ENCODE measurements at places on chromosomes 12 and 14.

- H3K27me3 ChIP-seq = no peaks in the 10 kb centered on the region
- no peak for DNase-seq
- no peak overlapping the region for H3K27ac ChIP-seq
- H3K4me3 ChIP-seq = no peak overlapping the region
- H3K4me1 ChIP-seq = no peaks in the 10 kb centered on the region
- no peaks in the 10 kb centered on the region for H3K36me3 ChIP-seq
Observed at GRCh38 chr14:67908052-67908754, 88.6 kb downstream of the RAD51B start.

DNA sequence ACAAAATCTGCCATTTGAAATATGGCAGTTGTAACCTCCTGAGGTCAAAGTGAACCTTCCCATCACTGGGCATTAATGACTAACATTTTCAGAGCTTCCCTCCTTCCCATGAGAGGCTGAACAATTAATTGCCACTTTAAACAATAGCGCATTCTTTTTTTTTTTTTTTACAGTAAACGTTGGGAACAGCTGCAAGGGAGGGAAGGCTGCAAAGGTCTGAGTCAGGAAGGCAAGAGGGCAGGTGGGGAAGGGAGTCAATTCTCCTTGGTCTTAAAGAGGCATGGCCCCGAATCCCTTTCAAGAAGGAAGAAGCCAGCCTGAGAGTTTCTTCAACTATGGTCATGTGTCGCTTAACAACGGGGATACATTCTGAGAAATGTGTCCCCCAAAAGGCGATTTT, 41.0 kb upstream of the PLEKHG3 start:
- H3K27me3 ChIP-seq = no peaks in the 10 kb centered on the region
- peak; percentile 46 for DNase-seq
- no peaks in the 10 kb centered on the region for H3K36me3 ChIP-seq
- no peak overlapping the region for H3K4me3 ChIP-seq
- H3K27ac ChIP-seq = no peak overlapping the region

- no peaks in the 10 kb centered on the region for H3K4me1 ChIP-seq
- no peaks in the 10 kb centered on the region for H3K27me3 ChIP-seq
- H3K36me3 ChIP-seq = peaks cover 5% of the 10 kb centered on the region
Observed at GRCh38 chr14:55388160-55388559, 23.5 kb downstream of the ATG14 start.

- H3K27ac ChIP-seq = peak overlapping the region; percentile 28
- no peaks in the 10 kb centered on the region for H3K36me3 ChIP-seq
- peak; percentile 51 for DNase-seq
- peaks cover 42% of the 10 kb centered on the region for H3K4me1 ChIP-seq
- no peak overlapping the region for H3K4me3 ChIP-seq
Observed at GRCh38 chr12:108689314-108690190, 41.8 kb downstream of the CORO1C start.

GRCh38 chr12:54010972-54011664, 2.3 kb downstream of the HOXC8 start:
- peak overlapping the region; percentile 26 for H3K27ac ChIP-seq
- peak overlapping the region; percentile 14 for H3K4me3 ChIP-seq
- peak; percentile 91 for DNase-seq
- no peaks in the 10 kb centered on the region for H3K36me3 ChIP-seq
- H3K27me3 ChIP-seq = peaks cover 4% of the 10 kb centered on the region
- peaks cover 4% of the 10 kb centered on the region for H3K4me1 ChIP-seq

GRCh38 chr12:65081496-65081895, 39.6 kb downstream of the WIF1 start:
- H3K27me3 ChIP-seq = no peaks in the 10 kb centered on the region
- no peak overlapping the region for H3K27ac ChIP-seq
- no peaks in the 10 kb centered on the region for H3K36me3 ChIP-seq
- no peak for DNase-seq

DNA sequence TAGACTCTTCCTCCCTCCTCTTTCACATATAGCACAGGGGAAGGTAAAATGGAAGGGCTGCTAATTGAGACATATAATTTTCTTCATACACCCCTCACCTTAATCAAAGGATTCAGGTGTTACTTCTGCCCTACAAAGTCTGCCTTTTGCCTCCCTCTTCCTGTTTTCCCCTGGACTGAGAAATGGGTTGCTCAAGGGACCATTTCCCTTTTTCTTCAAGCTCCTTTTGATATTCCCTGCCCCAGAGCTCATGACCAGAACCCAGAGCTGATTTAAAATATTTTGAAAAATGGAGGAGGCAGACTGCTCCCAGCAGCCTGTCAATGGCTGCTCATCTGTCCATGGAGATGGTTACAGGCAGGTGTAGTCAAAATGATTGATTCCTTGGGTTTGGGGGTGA, 6.3 kb upstream of the PIP4K2C start:
- DNase-seq = no peak
- no peaks in the 10 kb centered on the region for H3K36me3 ChIP-seq

DNA sequence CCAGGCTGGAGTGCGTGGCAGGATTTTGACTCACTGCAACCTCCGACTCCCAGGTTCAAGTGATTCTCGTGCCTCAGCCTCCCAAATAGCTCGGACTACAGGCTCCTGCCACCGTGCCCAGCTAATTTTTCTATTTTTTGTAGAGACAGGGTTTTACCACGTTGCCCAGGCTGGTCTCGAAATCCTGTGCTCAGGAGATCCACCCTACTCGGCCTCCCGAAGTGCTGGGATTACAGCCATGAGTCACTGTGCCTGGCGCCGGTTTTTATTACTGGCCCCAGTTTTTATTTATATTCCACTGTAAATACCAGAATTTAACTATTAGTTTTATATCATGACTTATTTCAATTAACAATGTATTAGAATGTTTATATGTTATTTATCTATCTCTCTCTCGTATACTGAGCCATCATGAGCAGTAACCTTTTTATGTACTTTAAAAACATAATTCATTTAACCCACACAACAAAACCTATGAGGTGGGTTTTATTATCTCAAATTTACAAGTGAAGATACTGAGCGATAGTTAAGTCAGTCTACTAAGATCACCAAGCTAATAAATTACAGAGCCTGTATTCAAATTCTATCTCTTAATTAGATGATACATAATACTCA, 47.8 kb downstream of the HECTD1 start:
- H3K4me3 ChIP-seq = no peak overlapping the region
- H3K4me1 ChIP-seq = no peaks in the 10 kb centered on the region
- no peak for DNase-seq
- H3K36me3 ChIP-seq = peaks cover 24% of the 10 kb centered on the region
- no peaks in the 10 kb centered on the region for H3K27me3 ChIP-seq

DNA sequence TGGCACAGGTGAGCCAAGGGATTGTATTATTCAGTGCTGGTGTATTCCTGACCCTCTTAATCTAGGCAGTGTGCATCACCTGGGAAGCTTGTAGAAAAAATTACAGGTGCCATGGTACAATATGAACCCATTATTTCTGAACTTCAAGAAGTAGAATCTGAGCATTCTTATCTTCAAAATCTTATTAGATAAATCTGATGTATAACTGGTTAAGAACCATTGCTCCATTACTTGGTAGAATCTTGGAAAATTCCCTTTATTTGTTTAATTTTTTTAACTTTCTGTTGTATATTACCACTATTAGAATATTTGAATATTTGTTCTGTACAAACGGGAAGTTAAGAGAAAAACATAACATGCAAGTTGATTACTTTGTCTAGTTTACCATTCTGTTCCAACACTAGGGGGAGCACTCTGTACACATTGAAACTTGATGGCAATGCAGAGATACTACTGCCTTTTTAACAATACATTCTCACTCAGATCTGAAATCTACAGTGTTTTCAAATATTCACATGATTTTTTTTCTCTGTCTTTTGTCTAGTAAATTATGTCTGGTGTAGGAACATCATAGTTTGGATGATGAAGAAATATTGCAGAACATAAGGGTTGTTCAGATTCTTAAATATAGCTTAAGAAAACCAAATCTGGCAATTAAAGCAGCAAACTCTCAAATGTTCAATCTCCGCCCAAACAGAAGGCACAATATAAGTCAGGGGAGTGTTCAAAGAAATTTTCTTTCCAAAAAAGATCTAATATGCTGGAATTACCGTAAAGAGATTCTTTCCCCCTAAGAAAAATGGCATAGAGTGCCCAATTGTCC, 196.6 kb downstream of the PCNX1 start:
- peaks cover 10% of the 10 kb centered on the region for H3K36me3 ChIP-seq
- H3K27me3 ChIP-seq = no peaks in the 10 kb centered on the region
- H3K27ac ChIP-seq = no peak overlapping the region
- no peaks in the 10 kb centered on the region for H3K4me1 ChIP-seq

DNA sequence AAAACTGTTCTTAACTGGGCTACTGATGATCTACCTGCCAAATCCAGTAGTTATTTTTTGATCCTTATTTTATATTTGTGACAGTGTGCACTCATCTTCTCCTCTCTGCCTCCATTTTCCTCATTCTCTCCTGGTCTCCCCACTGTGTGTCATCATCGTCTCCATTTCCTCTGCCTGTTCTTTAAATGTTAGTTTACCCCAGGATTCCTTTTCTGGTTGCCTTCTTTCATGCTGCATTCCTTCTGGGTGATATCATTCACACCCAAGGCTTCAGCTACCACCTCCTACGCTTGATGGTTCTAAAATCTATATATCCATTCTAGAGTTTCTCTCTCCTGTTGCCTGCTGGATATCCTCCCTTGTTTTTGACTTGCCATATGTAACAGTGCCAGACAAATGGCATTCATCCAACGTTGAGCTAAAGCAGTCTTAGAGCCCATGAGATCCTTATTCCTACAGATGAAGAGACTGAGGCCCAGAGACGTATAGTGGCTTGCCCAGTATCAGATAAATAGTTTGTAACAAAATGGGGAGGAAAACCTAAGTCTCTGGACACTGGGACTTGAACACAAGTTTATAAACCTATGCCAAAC, 109.5 kb downstream of the DIP2B start:
- H3K4me3 ChIP-seq = no peak overlapping the region
- H3K4me1 ChIP-seq = peaks cover 7% of the 10 kb centered on the region
- no peaks in the 10 kb centered on the region for H3K36me3 ChIP-seq
- H3K27me3 ChIP-seq = no peaks in the 10 kb centered on the region

GRCh38 chr14:104158827-104159798, 20.7 kb downstream of the KIF26A start:
- no peak overlapping the region for H3K27ac ChIP-seq
- H3K4me1 ChIP-seq = no peaks in the 10 kb centered on the region
- no peaks in the 10 kb centered on the region for H3K36me3 ChIP-seq
- DNase-seq = no peak
- H3K27me3 ChIP-seq = no peaks in the 10 kb centered on the region

DNA sequence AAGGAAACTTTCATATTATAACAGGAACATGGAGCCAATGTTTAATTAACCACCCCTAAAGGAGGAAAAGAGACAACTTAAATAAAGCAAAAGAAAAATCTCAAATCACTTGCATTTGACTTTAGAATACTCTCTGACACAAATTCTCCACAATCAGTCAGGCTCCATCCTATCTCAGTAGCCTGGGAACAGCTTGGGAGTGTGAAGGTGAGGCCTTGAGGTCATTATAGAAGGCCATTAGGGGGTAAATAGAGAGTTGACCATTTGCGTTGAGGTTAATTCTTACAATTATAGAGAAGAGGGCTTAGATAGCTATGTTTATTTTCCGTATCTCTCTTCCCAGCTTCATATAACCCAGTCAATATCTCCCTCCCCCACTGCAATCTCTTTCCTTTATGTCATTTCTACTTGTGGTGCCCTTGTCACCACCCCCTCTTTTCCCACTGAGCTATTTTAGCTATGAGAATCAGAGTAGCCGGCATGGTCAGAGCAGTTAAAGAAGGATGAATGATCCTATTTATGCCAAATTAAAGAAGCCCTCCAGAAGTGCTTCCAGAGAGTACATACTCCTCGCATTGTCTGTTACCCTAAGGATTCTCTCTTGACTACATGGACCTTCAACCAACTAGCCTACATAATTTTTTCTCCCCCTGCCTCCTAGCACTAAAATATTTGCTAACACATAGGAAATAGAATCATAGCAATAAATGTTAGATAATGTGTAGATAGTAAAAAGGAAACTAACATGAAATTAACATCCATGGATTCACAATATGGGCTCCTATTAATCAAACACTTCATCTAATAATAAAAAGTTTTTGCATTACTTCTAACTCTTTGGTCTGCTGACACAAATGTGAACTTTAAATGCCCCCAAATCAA, 135.2 kb upstream of the KRR1 start:
- H3K27ac ChIP-seq = no peak overlapping the region
- H3K4me3 ChIP-seq = no peak overlapping the region
- DNase-seq = no peak
- H3K27me3 ChIP-seq = no peaks in the 10 kb centered on the region
- no peaks in the 10 kb centered on the region for H3K4me1 ChIP-seq

DNA sequence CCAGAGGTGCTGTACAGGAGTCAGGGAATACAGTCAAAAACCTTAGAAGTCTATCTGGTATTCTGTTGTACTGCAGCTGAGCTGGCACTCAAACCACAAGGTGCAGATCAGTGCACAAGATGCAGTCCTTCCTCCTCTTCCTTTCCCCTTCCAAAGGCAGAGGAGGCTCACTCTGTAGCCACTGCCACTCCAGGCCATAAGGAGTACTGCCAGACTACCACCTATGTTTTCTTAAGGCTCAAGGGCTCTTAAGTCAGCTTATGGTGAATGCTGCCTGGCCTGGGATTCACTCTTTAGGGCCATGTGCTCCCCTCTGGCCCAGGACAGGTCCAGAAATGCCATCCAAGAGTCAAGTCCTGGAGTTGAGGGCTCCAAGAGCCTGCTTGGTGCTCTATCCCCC, 200.3 kb downstream of the CRADD start:
- no peak overlapping the region for H3K4me3 ChIP-seq
- H3K4me1 ChIP-seq = peaks cover 2% of the 10 kb centered on the region
- no peaks in the 10 kb centered on the region for H3K36me3 ChIP-seq
- H3K27me3 ChIP-seq = no peaks in the 10 kb centered on the region
- DNase-seq = no peak

GRCh38 chr12:96247563-96247962, 53.4 kb downstream of the ELK3 start:
- no peaks in the 10 kb centered on the region for H3K36me3 ChIP-seq
- DNase-seq = no peak
- no peaks in the 10 kb centered on the region for H3K27me3 ChIP-seq
- no peak overlapping the region for H3K4me3 ChIP-seq
- no peak overlapping the region for H3K27ac ChIP-seq

- H3K36me3 ChIP-seq = no peaks in the 10 kb centered on the region
- H3K4me1 ChIP-seq = peaks cover 3% of the 10 kb centered on the region
Observed at GRCh38 chr12:110270125-110270962, 10.7 kb upstream of the ATP2A2 start.

DNA sequence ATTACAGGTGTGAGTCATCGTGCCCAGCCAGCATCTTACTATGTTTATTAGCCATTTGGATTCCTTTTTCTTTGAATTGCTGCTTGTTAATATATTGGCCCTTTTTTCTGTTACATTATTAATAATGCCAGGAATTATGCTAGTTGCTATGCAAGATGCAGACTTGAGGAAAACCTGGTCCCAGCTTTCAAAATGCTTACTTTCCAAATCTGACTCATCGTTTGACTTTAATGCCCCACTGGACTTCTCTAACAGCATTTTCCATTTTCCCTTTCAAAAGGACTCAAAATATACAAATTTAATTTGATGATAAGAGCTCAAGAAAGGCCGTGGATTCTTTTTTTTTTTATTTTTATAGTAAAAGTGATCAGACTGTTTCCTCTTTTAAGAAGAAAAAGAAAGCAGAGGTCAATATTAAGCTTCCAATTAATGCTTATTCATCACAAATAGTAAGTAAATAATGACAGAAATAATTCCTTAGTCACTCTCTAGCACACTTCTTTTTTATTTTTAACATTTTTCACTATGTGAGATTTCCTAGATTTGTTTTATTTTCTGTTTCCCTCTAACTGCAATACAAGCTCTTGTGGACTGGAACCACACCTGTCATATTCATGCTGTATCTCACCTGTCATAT, 146.1 kb upstream of the FGD4 start:
- no peaks in the 10 kb centered on the region for H3K36me3 ChIP-seq
- H3K4me1 ChIP-seq = no peaks in the 10 kb centered on the region
- DNase-seq = no peak
- H3K27ac ChIP-seq = no peak overlapping the region
